Right ventricle myocardium inferior (tissue), 1 donor: ENCODE measurements at places on chromosomes 2 and 18. TPM values are rescaled to one million over a fixed set of nuclear protein-coding genes. Genes with fewer than 3 reads are reported as not detected.

- no peak for DNase-seq
These were observed 25.5 kb upstream of the RAB31 start for GRCh38 chr18:9682572-9682971.

GRCh38 chr2:241770936-241771285 is 5.7 kb upstream of the GAL3ST2 start:
- no peak for DNase-seq

DNA sequence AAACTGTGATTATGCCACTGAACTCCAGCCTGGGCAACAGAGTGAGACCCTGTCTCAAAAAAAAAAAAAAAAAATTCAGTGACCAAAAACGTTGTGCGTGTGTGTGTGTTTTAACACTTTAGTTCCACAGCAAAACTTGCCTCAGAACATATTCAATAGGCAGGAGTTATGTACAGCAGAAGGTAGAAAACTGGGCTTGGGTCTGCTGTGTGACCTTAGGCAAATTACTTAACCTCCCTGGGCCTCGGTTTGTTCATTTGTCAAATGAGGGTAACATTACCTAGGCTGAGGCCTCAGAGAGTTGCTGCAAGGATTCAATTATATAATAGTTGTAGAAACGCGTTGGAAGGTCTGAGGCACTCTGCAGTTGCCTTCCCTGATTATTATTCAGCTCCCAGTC is 10.3 kb upstream of the SCG2 start:
- no peak for DNase-seq

DNA sequence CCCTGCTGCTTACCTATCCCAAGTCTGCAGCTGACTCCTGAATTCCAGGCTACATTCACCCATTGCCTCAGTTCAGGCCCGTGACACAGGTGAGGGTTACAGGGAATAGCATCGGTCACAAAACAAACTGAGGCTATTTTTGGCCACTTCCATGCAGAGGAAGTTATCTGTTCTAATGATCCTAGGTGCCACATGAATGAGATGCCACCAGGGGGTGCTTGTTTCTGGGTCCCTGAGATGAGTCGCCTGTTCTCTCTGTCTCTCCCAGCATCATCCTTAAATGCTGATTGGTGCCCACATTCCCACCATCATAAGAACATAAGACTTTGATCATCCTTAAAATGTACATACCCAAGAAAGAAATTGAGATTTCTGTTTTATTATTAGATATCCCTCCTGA is 119.0 kb upstream of the CELF4 start:
- no peak for DNase-seq

DNA sequence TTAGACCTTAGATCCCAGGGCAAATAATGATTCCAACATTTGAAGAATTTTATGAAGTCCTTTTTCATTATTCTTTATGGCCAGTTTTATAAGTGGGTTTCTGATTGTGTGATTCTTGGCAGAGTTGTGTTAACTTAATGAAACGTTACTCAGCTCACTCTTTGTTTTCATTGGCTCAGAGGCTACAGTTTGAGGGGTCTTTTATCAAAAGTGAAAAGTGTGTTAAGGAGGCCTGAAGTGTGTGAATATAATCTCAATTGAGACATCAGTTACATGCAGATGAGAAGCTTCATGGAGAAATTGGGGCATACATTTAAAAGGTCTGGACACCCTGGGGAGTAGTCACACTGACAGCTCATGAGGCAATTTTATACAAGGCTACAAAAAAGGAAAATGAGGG is 74.6 kb downstream of the ASXL3 start:
- DNase-seq: no peak

DNA sequence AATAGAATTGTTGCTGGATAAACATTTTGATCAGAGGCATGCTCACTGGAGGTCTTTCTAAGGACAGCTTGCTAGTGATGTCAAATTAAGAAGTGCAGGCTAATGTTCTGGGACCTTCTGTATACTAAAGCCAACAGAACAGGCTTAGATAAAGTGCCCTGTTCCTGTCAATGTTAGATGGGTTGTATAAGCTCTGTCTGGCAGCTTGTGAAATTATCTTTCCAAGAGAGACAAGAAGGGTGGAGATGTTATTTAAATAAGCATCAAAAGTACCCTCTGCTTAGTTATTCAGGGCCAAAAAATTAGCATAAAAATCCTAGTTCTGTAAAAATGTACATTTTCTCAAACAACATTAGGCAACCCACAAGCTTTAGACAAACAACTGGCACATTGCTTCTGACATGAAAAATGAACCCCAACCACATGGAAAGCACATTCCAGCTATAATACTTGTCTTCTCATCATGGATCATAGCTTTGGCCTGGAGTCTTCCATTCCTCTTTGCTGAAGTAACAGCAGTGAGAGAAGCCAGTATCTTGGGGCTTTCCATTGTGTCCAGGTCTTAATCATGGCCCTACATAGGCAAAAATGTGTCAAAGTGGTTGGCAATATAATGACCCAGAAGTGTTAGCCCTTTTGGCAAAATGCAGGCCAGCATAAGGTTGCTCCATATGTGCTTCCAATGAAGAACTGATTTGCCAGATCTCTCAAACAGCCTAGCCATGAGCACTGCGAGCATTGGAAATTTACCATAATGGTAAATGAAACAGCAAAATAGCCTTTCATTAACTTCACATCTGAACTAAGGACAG is 478.1 kb upstream of the ZNF804A start:
- no peak for DNase-seq

DNA sequence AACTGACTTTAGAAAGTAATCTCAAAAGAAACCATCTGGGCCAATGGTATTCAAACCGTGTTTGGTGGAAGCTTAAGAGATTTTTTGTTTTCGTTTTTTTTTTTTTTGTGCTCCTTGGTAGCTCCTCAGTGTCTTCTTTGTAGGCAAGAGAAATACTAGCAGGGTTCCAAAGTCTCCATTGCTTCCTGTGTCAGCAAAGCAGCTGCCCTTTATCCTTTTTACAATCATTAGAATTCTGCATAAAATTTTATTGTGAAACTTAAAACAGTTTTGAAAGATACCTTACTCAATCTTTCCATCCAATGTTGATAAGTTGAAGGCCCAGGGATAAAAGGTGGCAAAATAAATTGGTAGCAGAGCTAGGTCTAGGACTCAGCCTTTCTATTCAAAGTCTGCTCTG is 479 bp downstream of the IL1F10 start:
- no peak for DNase-seq

DNA sequence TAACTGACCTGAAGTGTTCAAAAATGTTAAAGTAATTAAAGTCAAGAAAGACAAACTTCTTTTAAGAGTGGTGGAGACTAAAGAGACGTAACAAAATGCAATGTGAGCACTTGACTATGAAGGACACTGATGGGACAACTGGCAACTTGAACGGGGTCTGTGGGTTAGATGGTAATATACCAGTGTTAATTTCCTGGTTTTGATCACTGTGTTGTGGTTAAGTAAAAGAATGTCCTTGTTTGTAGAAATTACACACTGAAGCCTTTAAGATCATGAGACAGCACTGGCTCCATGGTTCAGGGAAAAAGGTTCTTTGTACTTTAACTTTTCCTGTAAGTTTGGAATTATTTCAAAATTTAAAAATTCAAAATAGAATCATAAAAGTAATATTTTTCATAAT is 58.2 kb downstream of the REL start:
- no peak for DNase-seq

DNA sequence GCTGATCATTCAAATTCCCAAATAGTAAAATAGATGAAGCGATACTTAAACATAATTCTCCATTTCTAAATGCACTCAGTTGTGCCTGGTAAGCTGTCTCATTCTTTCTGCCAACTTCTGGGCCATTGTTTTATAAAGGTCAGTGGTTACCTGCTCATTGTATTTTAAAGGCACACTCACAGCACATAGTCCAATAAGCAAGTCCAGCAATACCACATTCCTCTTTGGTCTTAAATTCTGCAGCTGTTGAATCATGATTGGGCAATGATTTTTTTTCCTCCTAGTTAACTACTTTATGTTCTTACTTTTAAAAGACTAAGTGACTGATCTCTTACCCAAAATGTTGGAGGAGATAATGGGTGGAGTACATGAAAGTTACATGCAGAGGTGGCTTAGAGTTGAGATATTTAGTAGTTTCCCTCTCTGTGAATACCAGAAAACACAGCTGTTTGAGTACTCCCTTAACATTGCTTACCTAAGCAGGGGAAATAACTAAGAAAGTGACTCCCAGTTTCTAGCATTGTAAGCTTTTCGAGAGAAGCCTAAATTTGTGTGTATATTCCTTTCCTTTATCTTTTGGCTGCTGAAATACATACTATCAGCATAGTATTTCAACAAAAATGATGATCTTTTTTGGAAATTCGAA is 220.7 kb downstream of the CAMKMT start:
- DNase-seq: no peak

- no peak for DNase-seq
These were observed 128.2 kb upstream of the TWIST2 start for GRCh38 chr2:238719641-238720040.

GRCh38 chr2:70123829-70124116 is 36.5 kb downstream of the PCBP1 start:
- DNase-seq: no peak

- DNase-seq: no peak
These were observed 33.4 kb downstream of the UGP2 start for GRCh38 chr2:63875131-63875527.

DNA sequence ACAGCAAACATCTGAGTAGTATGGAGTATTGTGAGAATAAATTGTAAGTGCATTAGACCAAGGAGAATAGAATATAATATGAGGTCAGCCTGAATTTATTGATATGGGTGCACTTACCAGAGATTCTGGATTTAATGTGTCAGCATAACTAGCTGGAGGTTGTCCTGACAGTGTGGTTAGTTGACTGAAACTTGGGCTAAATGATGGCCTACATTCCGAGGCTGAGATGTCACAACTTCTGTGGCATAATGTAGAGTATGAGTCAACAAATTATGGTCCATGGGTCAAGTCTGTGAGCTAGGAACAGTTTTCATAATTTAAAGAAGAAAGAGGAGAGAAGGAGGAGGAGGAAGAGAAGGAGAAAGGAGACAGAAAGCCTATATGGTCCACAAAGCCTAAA is 127.6 kb downstream of the QPCT start:
- DNase-seq: no peak

GRCh38 chr2:152334701-152335015 is 316 bp upstream of the FMNL2 start:
- DNase-seq: no peak

DNA sequence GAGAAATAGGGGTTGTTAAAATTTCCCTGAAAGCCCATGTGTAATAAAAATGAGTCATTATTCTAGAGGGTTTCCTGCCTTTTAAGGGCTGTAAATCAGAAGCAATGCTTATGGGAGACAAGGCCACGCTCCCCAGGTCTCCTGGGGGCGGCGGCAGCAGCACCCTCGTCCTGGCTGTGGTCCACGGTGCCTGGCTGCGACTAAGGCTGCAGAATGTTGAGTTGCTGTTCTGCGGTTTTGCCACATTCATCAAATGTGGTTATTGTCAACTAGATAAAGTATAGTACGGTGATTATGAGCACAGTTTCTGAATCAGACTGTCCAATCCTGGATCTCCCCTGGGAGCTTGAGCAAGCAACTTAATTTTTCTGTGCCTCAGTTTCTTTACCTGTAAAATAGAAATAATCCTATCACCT is 11.9 kb upstream of the AGFG1 start:
- no peak for DNase-seq

- DNase-seq: no peak
These were observed 6.7 kb downstream of the SLC66A2 start for GRCh38 chr18:79944746-79945117.

GRCh38 chr2:3627500-3628100 is 30.4 kb upstream of the ALLC start:
- no peak for DNase-seq

DNA sequence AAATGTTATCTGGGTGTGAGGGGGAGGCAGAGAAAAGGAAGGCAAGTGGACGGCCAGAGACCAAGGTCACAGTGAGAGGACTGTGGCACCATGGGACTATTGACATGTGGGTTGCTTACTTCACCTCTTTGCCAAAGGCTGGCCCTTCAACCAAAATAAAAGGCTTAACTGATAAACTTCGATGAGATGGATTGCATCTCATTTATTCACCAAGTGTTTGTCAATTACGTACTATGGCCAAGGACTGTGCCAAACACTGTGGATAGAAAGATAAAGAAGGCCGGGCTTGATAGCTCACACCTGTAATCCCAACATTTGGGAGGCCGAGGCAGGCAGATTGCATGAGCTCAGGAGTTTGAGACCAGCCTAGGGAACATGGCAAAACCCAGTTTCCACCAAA is 98.7 kb upstream of the CCBE1 start:
- DNase-seq: no peak

- DNase-seq: no peak
These were observed 11.0 kb downstream of the CRIM1 start for GRCh38 chr2:36366491-36367120.

DNA sequence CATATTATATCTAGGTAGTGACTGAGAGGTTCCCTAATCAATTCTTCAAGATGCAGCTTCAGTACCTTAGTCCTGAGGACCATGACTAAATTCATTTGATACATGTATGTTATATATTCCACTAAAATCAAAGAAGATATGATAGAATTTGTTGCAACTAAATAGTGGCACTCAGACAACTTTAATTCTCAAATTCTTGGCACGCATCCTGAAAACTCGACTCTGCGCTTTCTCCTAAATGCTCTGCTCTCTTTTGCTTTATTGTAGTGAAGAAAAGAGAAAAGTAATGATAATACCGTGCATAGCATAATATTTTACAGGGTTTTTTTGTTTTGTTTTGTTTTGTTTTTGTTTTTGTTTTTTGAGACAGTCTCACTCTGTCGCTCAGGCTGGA is 475.3 kb downstream of the ARHGAP15 start:
- no peak for DNase-seq

GRCh38 chr2:197356136-197356535 is 45.6 kb upstream of the ANKRD44 start:
- no peak for DNase-seq

DNA sequence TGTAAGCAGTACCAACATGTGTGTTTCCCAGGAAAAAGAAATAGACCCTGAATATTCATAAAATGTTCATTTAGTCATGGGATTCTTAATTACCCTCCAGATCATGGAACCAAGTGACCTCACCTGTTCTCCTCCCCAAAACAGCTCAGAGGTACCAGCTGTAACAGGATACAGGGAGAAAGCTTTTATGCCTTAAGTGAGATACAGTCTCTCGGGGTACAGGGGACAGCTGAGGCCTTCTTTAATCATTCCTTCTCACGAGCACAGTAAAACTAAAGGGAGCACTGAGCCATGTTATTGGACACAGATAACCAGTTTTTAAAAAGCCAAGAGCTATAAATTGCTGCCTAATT is 16.6 kb downstream of the EPHA4 start:
- no peak for DNase-seq

DNA sequence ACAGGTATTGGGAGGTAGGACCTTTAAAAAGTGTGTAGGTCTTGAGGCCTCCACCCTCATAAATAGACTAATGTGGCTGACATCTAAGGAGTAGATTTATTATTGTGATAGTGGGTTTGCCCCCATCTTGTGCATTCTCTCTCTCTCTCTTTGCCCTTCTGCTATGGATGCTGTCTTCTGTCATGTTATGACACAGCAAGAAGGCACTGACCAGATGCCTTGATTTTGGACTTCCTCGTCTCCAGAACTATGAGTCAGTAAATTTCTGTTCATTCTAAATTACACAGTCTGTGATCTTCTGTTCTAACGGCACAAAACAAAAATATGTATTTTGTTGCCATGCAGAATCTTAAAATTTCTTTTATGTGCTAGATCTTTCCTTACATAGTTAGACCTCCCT is 66.9 kb downstream of the ATAD2B start:
- DNase-seq: no peak

LRRC30 gene
- not detected for total RNA-seq

IL36RN gene
- total RNA-seq: not detected

C1GALT1C1L gene
- total RNA-seq: 0.62 TPM

CLIP4 gene
- 26.2 TPM for total RNA-seq

GALNT14 gene
- total RNA-seq: 0.38 TPM

MC4R gene
- not detected for total RNA-seq

STPG4 gene
- total RNA-seq: not detected

SRD5A2 gene
- total RNA-seq: not detected

FBXO36 gene
- total RNA-seq: 0.62 TPM
